CD14-positive monocyte (primary cell): ENCODE measurements at places on chromosomes 6 and 20.

- DNase-seq: no peak
Measured at GRCh38 chr20:56875052-56875659, 246.1 kb downstream of the TFAP2C start.

DNA sequence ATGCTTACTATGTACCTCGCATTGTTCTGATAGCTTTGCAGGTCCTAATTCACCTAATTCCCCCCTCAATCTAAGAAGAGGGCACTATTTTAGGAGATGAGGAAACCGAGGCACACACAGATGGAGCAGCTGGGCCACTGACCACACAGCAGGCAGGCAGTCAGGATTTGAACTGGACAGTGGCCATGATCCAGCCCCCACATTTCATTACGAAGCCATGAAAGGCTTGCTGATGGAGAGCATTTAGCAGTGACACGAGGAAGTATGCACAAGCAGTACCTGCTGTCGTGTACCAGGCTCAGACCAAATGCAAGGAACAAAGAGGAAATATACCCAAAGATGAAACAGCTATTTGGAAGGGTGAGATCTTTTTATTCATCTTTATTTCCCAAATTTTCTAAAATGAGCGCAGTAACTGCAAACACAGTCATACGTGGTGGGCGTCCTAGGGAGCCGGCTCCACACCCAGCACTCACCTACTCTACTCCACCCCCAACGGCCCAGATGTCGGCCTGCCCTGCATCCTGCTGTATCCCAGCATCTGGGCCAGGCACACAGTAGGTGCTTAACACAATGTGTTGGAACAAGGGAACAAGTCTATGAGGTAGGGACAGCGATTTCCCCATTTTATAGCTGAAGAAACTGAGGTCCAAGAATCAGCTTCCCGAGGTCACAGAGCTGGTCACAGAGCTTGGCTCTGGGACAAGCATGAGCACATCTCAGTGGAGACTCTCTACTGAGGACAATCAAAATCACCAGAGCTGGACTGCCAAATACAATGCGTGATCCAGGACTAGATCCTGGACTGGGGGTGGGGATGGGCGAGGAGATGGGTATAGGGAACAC is 15.0 kb downstream of the PREX1 start:
- DNase-seq: no peak

GRCh38 chr6:41679696-41680095 is 41.4 kb downstream of the MDFI start:
- DNase-seq: no peak

GRCh38 chr6:166949528-166950442 is 6.6 kb downstream of the RNASET2 start:
- DNase-seq: no peak

GRCh38 chr6:162234631-162235030 is 492.9 kb downstream of the PRKN start:
- no peak for DNase-seq

DNA sequence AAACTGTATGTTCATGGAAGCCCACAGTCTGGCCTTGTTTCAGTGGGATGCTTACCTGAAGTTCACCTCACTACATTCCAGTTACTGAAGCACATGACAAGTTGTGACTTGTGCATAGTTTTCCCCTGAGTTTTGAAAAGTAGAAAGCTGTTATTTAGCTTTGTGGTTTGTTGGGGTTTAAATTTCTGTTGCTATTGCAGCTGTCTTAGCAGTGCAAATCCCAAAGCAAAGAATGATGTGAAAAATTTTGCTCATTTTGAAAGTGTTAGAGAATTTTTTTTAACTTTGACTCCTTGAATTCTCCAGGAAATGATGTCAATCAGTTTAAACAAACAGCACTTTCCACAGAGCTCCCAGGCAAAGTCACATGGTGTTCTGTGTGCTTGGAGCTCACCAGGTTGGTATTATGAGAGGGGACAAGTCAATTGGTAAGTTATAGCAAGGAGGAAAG is 268.4 kb downstream of the ADGRG6 start:
- DNase-seq: no peak
